Stimulated activated CD4-positive, alpha-beta T cell treated with anti-CD3 and anti-CD28 coated beads, Interleukin-12 subunit alpha, Interleukin-12 subunit beta, amount 100 ng/mL, for 24 hours (primary cell): ENCODE measurements at places on chromosomes 1 and 21.

DNA sequence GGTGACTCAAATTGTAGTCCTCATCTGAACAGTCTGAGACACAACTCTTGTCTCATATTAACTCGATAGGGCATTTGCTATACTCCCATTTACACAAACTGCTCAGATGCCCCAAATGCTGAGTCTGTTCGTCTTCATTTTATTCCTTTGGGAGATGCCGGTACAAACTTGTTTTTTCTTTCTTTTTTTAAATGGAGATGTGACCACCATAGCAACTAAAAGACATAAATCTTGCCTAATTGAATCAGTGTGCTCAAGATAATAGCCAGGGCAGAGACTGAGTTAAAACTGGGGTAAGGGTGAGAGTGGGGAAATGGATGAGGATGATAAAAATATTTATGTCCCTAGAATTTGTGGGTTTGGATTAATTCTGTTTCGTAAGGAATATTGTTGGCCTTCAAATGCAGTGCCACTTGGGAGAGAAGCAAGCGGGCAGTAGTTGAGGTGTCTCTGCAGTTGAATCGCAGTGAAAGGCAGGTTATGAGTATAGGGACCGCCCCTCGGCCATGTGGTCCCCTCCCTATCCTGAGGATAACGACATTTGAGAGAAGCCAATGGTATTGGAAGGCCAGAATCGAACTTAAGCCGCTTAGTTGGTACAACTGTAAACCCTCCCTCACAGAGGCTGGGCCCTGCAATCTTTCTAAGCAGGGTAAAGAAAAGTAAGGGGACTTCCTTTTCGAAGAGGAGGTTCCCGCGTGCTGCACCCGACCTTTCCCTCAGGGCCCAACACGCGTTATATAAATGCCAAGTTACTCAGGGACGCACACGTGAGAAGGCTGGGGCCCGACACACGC, 859 bp upstream of the LRRC8B start:
- DNase-seq, result peak; percentile 40

DNA sequence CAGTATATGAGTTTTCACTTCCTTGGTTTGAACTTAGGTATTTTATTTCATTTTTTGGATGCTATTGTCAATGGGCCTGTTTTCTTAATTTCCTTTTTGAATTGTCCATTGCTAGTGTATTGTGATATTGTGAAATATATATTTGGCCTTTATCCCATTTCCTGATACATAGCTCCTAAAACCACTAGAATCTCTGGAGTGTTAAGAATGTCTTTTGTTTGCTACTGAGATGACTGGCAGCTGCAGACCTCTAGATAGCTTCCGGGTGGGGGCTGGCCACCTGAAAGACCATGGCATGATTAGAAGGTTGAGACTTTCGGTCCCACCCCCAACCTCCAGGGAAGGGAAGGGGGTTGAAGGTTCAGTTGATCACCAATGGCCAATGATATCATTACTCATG, 245.4 kb downstream of the KCNJ6 start:
- DNase-seq, result no peak

GRCh38 chr1:223326776-223327175, 37.2 kb downstream of the SUSD4 start:
- no peak for DNase-seq

DNA sequence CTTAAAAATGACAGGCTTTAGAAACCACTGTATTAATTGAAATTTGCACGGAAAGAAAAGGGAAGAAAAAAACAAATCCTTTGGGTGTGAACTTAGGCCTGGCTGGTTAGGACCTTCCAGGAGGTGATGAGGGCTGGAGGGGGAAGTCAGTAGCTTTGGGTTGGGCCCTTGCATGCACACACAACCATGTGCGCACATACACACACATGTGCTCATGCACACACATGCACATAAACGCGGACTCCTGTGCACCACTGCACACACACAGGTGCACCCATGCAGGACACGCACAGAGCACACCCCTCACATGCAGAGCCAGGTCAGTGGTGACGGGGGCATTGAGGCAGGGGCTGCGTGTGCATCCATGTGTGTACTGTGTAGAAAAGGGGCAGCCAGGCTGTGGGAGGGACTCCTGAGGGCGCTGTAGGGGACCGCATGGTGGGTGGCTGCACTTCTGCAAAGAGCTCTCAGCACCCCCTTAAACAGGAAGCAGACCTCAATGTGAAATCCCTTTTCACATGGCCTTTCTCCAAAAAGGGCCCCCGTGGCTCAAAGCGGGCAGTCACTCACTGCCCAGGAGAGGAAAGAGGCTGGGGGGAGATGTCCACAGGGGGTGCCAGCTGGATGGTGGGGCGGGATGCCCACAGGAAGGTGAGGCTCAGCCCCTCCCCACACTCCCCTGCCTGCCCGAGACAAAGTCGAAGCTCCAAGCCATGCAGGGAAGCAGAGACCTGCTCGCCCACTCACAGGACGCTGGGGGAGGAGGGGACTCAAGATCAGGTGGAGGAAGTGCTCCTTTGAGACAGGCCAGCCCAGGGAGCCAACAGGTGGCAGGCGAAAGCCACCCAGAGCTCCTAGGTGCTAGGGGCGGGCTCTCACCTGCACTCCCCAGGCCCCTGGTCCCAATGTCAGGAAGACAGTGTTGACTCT, 95.2 kb downstream of the ITPKB start:
- no peak for DNase-seq

- DNase-seq, result peak; percentile 59
Observed at GRCh38 chr1:20732588-20733359, at the start of gene SH2D5. SH2D5 (minus strand) TSS chr1:20732703; CDS start chr1:20728044, 4,659 bp downstream.

GRCh38 chr21:44684483-44684882, 2.5 kb upstream of the KRTAP12-1 start:
- no peak for DNase-seq

DNA sequence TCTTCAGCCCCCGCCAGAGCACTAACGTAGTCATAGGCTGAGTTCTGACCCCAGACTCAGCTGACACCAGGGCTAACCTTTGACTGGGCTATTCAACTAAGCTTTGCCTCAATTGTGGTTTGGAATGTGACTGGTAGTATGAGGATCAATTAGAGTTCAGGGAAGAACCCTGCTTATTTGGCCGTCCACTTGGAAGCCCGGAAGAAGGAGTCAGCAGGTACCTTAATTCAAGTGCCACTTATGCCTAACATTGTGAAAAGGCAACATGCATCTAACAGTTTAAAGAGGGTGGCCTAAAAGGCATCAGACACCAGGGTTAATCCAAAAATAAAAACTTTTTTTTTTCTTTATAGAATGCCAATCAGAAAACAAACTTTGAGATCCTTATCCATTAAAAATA, 92.3 kb downstream of the BEND5 start:
- DNase-seq, result no peak

DNA sequence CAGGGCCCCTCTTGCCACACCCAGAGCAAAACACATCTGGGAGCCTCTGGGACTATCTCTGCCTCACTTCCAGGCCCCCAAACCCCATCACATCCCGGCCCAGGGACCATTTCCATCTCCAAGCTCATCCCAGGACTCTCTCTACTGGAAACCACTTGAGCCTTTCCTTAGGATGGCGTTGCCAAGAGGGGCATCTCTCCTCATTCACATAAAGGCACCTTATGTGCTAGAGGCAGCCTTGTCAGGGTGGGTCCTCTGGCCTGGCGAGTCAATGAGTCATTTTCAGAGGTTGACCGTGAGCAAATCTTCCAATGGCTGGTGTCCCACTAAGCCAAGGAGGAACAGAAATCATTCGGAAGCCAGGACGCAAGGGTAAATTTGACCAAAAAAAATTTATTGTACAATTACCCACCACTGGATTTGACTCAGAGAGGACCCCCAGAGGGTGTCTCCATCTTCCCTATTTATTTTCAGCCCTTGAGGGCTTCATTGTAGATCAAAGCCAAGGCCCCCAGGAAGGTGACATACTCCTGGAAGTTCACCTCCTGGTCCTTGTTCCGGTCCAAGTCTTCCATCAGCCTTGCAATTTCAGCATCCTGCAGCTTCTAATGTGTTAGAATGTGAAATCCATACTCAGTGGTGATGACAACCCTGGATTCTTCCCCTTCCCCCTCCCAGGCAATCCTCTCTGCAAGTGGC, 1.4 kb downstream of the S100A6 start:
- DNase-seq, result no peak

- DNase-seq, result no peak
Observed at GRCh38 chr1:924656-925560, 1.2 kb downstream of the SAMD11 start.

DNA sequence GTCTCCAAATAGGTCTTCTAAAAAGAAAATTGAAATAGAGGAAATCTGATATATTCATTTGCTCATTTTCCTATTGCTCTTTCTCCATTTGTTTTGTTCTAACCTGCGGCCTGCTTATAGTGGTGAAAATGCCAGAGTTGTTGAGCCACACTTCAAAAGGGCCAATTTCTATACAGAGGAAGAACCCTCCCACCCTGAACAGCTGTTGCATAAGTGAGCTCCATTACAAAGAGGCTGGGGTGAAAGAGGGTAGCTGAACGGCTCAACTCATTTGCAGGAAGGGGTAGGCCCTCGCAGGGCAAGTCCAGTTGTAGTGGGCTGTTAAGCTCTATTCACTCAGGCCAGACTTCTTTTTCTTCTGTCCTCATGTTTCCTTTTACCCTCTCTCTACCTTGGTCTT, 8.8 kb downstream of the ADCY10 start:
- DNase-seq, result no peak

GRCh38 chr1:40079774-40080400, 17.2 kb downstream of the PPT1 start:
- no peak for DNase-seq

- no peak for DNase-seq
Observed at GRCh38 chr1:221907166-221907932, 165.5 kb upstream of the DUSP10 start.

GRCh38 chr1:155069551-155070157, 6.1 kb downstream of the EFNA4 start:
- DNase-seq, result no peak

- DNase-seq, result no peak
Observed at GRCh38 chr1:116910379-116911187, 867 bp downstream of the PTGFRN start.

GRCh38 chr1:161139766-161140165, 7.3 kb upstream of the DEDD start:
- no peak for DNase-seq

DNA sequence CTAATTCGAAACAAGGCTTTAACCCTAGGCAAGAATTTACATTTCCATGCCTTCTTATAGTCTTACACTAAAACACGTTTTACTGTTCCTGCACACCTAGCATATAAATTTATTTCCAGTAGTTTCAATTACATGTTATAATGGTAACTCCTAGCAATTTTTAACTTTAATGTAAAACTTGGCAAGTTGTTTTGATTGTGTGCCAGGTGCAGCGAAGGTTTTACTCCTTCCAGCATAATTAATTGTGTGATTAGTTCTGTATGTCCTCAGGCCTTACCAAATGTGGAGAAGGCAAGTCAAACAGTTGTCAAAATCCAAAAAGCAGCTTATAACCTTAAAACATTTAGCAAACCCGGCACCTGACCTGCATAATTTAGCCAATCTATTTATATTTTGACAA, 114.8 kb downstream of the KCNK1 start:
- no peak for DNase-seq

DNA sequence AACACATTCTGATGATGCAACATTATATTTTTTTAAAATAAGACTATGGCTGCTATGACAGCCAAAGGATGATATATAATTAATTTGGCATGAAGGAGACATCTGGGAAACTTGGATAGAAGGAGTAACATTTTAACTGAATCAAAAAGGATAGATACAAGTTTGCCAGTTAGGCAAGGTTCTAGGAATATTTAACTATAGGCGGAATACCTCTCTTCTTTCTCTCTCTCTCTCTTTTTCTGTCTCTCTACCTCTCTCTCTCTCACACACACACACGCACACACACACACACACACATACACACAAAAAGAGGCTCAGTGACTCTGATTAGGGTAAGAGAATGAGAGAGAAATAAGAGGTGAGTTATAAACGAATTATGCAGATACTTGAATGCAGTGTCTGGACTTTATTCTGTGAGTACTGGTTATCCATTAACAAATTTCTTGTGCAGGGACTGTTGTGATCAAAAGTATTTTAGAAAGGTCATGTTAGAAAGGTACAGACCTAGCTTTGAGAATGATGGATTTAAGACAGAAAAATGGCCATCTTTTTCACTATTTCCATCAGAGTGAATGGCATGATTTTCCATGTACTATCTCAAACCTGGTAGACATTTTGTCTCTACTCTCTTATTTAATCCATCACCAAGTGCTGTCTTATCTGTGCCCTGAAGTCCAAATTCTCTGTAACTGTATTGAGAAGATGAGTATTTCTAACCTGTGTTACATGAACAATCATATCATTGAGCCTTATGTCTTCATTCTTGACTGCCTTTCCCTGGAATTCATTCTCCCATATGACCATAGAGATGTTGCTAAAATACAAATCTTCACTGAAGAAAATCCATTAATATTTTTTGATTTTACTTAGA, 1106.9 kb upstream of the ADGRL4 start:
- no peak for DNase-seq

DNA sequence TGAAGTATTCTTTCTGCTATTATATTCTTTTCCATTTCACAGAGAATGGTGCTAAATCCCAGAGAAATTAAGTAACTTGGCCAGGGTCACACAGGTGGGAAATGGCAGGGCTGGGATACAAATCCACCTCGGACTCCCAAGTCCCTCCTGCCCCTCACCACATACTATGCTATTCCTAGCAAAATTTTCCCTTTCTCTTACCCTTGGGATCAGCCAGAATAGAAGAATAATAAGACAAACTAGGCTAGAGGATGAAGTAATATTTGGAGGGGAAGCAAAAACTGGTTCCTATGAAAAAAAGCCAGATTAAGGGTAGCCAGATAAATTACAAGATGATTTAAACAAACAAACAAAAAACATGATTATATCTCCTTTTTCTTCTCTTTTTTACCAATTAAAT, 62.5 kb downstream of the TGFB2 start:
- no peak for DNase-seq

DNA sequence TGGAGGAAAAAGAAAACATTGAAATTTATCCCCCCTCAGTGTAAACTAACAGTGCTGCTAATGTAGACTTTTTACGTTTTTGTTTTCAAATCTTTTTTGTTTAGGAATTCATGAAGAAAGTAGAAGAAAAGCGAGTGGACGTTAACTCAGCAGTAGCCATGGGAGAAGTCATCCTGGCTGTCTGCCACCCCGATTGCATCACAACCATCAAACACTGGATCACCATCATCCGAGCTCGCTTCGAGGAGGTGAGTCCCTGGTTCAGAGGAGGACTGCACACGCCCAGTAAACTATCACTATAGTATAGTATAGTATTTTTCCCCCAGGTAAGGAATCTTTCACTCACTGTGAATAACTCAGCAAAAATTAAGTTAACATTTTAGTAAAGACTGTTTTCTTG, 37.8 kb upstream of the BMP8A start:
- DNase-seq, result no peak

DNA sequence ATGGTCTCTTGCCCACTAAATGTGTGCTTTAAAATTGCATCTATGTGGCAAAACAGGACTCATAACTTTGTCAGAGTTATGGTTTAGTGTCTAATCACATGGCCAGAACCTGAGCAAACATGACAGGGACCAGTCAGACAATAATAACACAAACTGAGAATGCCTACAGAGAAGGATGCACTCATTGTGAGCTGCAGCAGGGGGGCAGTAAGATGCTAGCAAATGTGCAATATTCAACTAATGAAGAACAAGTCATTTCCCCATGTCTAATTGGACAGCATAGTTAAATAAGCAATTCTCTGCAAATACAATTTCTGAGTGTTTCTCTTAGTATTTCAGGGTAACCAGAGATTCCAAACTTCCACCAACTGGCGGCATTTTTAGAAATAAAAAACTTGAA, 30.8 kb downstream of the SPAG17 start:
- DNase-seq, result no peak

GRCh38 chr1:29201595-29202051, 19.9 kb upstream of the SRSF4 start:
- DNase-seq, result no peak

- no peak for DNase-seq
Observed at GRCh38 chr1:18204575-18204974, 97.0 kb downstream of the IGSF21 start.

- DNase-seq, result no peak
Observed at GRCh38 chr1:21899987-21900386, 37.1 kb downstream of the HSPG2 start.
